ENCODE measurements at places on chromosomes 12 and 14.

GRCh38 chr14:64654901-64655300 is 49.3 kb upstream of the PLEKHG3 start:
- no peak for DNase-seq

DNA sequence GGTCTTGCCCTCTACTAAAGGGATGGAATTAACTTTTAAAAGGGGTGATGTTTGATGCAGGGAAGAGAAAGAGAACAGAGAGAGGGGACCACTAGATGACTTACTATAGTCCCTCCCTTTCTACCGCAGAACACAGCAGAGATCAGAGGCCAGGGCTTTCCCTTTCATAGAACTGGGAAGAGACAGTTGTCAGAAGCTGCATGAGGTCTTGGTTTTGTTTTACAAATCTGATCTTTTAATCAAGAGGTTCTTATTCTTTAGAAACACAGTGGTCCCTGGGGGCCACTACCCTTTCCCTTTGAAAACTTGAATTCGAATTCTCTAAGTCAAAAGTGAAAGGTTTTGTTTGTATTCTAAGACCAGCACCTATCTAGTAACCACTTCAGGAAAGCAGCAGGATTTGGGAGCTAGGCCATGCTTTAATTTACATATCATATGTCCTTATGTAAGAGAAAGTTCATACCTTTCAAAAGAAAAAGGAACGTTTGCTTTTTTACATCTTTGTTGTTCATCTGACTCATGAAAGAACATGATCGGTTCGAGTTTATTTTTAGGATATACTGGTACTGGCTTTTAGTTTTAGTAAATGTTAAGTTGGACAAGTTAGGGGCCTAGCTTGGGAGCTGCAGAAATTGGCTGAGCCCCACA is 6.3 kb downstream of the FBXL14 start:
- no peak for DNase-seq

DNA sequence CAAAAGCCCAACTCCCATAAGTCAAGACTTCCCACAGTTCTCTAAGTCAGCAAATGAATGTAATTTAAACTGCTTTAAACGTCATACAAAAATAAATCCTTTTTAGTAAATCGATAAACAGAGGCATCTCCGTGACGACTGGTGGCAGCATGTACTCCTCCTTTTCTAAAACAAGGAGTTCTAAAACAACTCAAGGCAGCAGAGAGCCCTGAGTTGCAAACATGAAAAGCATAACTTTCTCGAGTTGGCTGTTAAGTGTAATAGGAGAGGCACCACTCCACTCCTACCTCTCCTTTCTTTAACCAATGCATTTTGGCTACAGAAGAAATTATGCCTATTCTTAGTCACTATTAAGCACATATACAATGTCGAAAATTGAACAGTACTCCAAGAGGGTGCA is 22.0 kb downstream of the LTBR start:
- no peak for DNase-seq

DNA sequence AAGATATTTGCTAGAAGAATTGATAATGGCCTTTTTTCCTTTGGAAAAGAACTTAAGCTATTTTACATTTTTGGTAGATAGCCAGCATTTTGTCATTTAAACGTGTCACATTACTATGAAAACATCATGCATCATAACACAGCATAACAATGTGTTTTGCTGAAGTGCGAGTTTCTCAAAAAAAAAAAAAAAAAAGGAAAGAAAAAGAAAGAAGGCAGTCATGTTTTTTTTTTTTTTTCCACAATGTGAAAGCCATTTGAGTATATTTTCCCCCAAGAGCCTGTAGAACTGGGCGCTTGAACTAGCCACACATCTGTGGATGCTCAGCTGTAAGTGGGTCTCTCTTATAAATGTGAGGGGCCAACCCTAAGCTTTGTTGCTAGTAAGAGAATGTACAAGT is 300.1 kb downstream of the AKAP6 start:
- no peak for DNase-seq

DNA sequence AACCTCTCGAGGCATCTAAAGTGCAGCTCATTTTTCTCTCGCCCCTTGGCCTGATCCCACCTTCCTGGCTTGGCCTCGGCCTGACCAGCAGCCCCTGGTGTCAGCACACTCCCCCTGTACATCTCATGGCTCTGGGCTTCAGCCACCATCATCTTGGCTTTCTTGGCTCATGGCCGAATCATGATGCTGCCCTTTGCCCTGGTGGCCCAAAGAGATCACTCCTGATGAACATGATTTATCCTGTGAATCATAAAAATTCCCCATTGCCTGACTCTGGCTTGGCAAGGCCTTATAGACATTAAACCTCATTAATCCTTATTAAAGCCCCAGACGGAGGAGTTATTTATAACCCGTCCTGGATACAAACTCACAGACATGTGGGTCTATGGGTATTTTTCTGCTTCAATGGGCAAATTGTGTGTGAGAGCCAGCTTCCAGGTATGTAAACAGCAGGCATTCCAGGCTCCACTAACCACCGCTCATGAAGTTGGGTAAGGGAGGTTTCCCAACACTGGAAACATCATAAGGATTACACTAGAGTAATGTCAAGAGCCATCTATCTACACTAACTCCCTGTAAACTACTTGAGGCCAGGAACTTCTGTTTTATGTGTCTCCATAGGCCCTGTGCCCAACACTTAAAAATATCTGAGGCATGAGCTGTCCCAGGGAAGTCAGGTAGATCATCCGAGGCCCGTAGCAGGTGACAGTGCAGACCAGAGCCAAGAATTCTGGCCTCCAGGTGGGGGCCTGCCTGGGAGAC is 171.2 kb downstream of the TTC8 start:
- DNase-seq = no peak

DNA sequence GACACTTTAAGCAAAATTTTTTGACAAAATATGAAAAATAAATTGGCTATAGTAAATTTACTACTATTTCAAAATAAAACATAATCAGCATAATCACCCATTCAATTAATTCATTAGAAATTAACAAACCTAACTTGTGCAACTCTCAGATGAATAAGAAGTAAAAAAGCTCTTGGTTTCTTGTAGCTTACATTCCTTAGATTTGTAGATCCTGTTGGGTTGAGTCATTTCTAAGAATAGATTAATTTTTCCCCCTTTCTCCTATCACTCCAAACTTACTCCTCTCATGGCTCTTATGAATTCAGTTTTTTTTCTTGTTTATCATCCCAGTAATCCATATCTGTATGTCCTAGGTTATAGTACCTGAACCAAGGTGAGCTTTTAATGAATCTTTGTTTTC is 230.9 kb upstream of the LRIG3 start:
- DNase-seq = no peak

GRCh38 chr12:3120701-3121100 is 43.5 kb downstream of the TSPAN9 start:
- no peak for DNase-seq

GRCh38 chr14:74737753-74738325 is 24.9 kb downstream of the FCF1 start:
- DNase-seq = no peak

- no peak for DNase-seq
Observed at GRCh38 chr14:68297876-68298468, 478.4 kb downstream of the RAD51B start.

DNA sequence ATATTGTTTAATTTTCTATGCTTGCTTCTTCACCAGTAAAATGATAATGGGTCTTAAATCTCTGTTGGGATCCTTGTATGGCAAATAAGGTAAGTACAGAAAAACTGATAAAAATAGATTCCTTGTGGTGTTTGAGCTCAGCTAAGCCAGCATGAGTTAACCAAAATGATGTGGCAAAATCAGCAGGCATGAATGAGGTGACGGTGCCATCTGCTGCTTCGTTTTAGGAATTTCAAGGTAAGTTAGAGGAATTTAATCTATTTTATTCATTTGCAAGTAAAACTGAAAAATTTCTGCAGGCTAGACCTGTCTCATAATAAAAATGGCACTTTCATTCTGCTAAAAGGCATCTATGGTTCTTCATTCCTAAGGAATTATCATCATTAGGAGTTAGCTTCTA is 10.0 kb upstream of the CLEC7A start:
- no peak for DNase-seq

GRCh38 chr12:3138941-3139511 is 61.8 kb downstream of the TSPAN9 start:
- no peak for DNase-seq

- DNase-seq = no peak
Observed at GRCh38 chr12:49020441-49020840, 1.9 kb upstream of the PRKAG1 start.

GRCh38 chr14:52400846-52401245 is 86.7 kb downstream of the PTGER2 start:
- no peak for DNase-seq

Data from stimulated activated CD4-positive, alpha-beta T cell treated with anti-CD3 and anti-CD28 coated beads, Interleukin-1b, Interleukin-23, amount 100 ng/mL, for 1 hour (primary cell).